NCI-H510A (cell line): ENCODE measurements at places on chromosomes 5 and 9.

- DNase-seq, result no peak
These were observed 221.3 kb downstream of the GRIA1 start for GRCh38 chr5:153711755-153712154.

DNA sequence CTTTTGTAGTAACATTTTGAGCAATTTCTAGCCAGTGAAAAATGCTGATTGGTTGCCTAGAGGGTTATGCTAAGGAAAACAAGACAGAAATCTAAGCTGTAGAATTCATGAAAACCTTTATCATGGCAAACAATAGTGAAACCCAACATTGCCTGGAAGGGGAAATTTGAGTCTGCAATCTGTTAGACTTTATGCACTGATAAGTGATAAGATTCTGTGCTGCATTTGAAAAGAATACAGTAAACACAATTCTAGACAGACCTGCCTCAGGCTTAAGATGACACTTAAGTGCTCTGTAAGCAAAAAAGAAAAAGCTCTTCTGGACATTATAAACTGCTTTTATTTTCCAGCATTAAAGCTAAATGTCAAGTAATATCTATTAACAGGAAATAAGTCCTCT is 519.3 kb downstream of the ISL1 start:
- no peak for DNase-seq

DNA sequence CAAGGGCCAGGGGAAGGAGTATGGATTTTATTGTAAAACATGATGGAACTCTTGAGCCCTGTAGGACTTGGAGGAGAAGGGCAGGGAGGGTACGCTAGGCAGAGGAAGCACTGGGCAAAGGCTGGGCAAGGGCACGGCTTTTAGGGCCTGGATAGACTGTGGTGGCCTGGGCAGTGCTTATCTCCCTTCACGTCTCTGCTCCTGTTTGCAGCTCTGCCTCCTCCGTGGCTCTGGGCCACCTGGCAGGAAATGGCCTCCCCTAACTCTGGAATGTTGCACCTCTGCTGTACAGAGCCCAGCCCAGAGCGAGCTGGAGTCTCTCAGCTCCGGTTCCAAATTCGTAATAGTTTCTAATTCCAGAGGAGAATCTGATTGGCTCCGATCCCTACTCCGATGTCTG is 12.2 kb upstream of the STC2 start:
- DNase-seq, result no peak

- no peak for DNase-seq
These were observed 1.6 kb downstream of the HINT1 start for GRCh38 chr5:131163276-131164119.

GRCh38 chr5:133865113-133865512 is 103.3 kb downstream of the C5orf15 start:
- no peak for DNase-seq

GRCh38 chr5:55899344-55899743 is 48.2 kb downstream of the IL31RA start:
- DNase-seq, result no peak

DNA sequence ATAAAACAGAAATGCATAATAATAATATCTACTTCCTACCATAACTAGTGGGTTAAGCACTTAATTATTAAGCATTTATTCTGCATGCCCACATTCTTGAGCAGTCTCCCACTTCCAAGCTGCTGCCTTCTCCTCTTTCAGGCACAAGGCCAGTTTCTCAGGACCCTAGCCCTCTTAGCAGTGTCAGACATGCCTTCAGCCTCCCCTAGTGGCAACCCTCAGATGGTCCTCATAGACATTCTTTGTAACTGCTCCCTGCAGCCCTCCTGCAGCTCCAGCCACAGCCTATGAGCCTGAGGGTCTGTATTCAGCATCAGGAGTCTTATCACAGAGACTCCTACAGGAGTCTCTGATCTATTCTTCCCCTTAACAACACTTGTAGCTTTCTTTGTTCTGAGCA is 3.9 kb downstream of the IL9 start:
- no peak for DNase-seq

- no peak for DNase-seq
These were observed 491.2 kb downstream of the PSAT1 start for GRCh38 chr9:78788101-78788500.

DNA sequence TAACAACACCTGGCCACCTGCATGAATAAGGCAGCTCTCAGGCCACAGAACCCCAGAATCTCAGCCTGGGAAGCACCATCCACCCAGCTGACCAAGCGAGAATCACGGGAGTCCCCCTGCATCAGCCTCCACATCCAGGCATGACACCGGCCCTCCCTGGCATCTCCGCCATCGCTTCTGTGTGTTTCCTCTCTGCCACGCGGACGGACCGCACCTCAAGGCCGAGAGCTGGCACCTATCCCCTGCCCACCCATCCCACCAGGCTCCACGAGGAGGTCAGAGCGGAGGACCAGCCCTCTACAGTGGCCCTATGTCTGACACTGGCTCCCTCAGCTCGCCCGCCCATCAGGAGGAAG is 134.7 kb downstream of the COL23A1 start:
- DNase-seq, result no peak

DNA sequence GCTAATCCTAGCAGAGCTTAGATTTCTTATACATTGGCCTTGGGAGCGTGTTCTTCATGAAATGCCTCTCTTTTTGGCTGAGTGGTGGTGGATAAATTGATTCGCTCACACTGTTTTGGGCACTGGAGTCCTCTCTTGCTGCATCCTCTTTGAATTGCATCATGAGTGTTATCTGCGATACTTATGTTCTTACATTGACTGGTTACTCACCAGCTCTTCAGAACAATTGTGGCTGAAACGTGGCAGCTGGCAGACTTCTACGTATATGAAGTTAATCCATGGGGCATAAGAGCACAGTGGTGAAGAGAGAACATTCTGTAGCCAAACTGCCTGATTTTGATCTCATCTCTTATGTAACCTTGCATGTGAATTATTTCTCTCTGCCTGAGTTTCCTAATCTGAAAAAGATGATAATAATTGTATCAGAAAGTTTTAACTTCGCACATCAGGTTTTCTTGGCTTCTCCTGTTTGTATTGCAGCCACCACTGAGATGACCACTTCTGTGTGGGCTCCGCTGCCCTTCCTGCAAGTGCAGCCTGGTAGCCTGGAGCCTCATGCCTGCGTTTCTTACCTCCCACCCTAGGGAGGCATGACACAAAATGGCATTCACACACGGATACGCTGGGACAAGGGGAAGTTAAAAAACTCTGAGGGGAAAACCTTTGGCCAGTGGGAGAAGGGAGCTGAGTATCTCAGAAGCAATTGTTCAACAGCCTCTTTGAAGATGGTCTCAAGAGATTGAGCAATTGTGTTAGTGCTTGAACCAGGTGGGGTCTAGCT is 295.2 kb downstream of the ARHGAP26 start:
- DNase-seq, result no peak

DNA sequence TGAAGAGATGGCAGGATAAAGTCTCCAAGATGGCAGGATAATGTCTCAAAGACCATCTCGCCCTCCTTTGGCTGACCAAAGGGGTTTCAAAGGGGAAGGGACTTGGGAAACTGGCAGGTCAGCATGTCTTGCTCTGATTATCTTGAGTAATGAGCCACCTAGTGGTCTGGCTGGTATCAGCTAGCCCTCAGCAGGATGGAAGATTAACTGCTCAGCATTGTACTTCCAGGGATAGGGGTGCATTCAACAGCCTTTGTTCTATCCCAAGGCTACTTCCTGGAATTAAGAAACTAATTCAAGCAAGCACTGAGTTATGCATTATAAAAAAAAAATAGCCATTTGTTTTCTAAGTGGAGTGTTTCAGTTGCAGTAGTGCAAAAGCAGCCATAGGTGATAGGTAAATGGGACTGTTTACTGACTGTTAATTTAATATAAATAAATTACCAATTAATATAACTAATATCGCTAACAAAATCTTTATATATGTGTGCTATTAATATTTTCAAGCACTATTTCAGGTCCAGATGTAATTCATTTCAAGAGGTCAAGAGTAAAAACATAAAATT is 555.5 kb downstream of the CDH9 start:
- peak; percentile 5 for DNase-seq

DNA sequence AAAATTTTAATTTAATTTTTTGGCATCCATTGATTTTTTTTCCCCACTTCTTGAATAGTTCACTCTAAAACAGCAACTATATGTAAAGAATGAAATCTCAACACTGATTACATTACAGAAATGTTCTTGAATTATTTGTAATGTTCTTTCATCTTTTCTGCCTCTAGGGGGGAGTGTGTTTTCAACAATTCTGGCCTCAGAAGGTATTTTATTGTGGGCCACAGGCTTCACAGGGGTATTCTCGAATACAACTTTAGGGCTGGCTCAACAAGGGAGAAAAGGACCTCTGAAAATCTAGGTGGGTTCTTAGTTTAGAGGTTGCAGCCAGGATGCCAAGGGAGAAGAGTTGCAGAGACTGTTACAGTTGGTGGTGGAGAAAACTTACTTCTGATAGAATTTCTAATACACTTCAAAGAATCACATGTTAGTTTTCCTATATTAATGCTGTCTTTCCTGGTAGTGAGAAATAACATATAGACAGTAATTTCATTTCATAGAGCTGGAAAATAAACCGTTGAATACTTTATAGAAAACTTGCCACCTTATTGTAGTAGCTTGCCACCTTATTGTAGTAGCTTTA is 3.6 kb upstream of the NPR3 start:
- DNase-seq, result no peak

DNA sequence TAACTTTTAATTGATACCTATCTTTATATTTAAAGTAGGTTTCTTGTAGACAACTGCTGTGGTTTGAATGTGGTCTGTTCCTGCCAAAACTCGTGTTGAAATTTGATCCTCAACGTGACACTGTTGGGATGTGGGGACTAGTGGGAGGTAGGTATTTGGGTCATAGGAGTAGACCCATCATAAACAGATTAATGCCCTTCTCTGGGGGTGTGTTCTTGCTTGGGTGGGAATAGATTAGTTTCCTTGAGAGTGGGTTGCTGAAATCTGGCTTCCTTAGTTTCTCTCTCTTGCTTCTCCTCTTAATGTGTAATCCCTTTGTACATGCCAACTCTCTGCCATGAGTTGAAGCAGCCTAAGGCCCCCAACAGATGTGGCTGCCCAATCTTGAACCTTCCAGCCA is 34.6 kb upstream of the IPPK start:
- no peak for DNase-seq

GRCh38 chr5:169384661-169385060 is 83.7 kb upstream of the SLIT3 start:
- no peak for DNase-seq

DNA sequence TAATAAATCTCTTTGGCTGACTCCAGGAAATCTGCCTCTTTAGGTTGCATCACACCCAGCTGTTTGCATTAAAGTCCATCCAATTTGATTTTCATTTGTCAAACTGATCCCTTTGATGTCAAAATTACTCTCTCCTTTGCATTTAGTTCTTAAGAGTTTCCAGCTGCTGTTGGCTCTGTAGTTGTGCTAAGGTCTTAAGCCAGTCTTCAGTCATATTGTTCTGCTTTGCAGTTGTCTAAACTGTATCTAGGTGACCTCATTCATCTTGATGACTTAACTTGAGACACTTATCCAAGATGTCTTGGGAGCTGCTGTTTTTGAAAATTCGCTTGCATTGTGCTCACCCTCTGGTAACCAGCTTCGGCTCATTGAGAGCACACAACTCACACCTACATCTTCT is 386.9 kb upstream of the TLE4 start:
- DNase-seq, result no peak

- no peak for DNase-seq
These were observed 85.0 kb downstream of the LHFPL2 start for GRCh38 chr5:78563621-78564020.
